ENCODE measurements at places on chromosomes 2 and 18.

- peak; percentile 50 for DNase-seq
Observed at GRCh38 chr18:34867520-34867919, 157.4 kb downstream of the DTNA start.

DNA sequence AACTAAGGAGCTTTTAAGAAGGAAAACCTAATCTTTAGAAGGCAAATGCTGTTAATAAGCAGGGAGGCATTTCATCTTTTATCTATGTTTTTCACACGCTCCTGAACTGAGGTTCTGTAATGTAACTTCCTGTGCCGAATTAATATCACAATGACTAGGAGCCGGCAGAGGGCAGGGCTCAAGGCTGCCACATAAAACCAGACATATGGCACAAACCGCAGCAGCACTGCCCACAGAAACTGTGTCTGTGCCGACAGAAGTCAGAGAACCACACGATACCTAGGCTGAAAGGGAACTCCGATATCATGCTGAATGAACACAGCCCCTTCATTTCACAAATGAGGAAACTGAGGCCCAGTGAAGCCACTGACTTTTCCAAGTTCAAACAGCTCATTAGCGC, 112.1 kb downstream of the EIPR1 start:
- DNase-seq, result no peak

GRCh38 chr2:172552547-172553291, 3.2 kb upstream of the PDK1 start:
- DNase-seq, result no peak

- DNase-seq, result no peak
Observed at GRCh38 chr2:203498161-203498560, 36.9 kb downstream of the RAPH1 start.

- DNase-seq, result no peak
Observed at GRCh38 chr2:28318023-28318422, 74.6 kb upstream of the FOSL2 start.

- DNase-seq, result no peak
Observed at GRCh38 chr2:70717431-70718038, 50.5 kb downstream of the ADD2 start.

GRCh38 chr18:23548275-23548674, 38.0 kb downstream of the NPC1 start:
- DNase-seq, result no peak

DNA sequence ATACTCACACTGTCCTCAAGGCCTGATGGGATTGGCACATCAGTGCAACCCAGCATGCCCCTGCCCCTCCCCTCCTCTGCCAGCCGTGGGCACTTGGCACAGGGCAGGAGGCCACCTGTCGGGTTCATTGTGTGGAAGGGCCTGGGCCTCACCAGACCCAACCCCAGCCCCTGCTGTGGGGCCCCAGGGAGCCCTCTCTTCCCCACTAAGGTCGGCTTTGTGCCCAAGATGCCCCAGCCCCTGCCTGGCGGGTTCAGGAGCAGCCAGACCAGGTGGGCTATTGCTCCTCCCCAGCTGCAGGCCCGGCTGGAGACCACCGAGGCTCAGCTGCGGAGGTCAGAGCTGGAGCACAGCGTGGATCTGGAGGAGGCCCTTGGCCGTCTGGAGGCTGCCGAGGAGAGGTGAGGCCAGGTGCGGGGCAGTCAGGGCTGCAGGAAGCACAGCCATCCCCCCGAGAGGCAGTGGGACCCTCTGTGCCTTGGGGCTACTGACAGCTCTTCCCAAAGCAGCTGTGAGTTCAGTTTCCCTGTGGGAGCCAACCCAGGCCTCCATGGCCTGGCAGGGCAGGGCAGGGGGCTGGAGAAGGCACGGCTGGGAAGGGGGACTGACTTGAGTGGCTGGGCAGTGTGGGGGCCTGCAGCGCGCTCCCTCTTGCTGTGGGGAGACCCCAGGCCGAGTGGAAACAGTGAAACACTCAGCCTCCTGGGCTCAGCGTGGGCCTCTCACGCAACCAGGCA, 16.3 kb downstream of the CROCC2 start:
- no peak for DNase-seq

DNA sequence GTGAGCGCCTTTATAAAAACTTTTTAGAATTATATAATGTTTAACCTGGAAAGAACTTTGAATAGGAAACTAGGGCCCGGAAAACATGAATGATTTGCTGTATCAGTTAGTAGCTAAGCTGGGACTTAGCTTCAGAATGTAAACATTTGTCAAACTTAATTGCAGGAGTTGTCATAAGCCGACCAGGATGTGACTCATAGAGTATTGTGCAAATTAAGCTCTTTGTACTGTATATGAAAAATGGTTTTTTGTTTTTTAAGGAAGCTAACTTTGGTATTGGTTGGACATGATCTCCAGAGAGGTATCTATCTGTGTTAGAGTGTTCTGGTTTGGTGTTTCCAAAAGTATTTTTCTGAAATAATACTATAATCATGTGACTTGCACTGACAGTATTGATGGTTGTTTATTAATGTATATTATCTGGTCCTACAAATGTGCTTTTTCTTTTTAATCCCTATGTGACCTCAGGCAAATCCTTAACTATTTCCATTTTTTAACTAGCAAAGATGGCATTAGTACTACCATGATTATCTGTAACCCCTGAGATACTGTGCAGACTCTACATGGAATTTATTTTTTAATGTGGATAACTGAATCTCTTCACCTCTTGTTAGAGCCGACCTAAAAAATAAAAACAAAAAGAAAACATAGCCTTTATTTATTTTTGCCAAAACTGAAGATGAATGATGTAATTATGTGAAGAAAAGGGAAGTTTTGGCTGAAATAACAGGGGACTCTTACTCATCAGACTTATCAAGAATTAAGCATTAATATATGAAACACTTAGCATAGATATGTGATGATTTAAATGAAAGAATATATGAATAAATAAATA, 11.7 kb downstream of the YIPF4 start:
- DNase-seq, result no peak

- no peak for DNase-seq
Observed at GRCh38 chr2:24175631-24176187, 856 bp downstream of the FAM228A start.

DNA sequence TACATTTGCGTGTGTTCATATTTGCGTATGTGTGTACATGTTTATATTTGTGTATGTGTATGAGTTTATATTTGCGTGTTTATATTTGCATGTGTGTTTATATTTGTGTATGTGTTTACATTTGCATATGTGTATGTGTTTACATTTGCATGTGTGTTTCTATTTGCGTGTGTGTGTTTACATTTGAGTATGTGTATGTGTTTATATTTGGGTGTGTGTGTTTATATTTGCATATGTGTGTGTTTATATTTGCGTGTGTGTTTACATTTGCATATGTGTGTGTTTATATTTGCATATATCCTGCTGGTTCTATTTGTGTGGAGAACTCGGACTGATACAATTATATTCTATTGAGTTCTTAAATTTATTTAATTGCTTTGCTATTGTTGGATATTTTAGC, 115.2 kb upstream of the CTDP1 start:
- DNase-seq, result no peak

DNA sequence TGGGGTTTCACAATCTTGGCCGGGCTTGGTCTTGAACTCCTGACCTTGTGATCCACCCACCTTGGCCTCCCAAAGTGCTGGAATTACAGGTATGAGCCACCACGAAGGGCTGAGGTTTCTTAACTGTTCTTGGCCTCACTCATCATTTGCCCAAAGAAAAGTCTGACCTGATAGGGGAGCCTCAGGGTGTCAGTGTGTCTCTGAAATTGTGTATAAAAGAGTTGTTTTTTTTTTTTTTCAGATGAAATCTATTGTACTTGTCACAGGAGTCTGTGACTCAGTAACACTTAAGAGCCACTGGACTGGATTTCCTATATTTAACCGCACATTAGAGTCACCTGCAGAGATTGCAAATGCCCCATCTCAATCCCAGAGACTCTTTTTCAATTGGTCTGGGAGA, 16.9 kb downstream of the PMAIP1 start:
- DNase-seq, result no peak

- peak; percentile 9 for DNase-seq
Observed at GRCh38 chr2:41199334-41199733, 747.4 kb upstream of the SLC8A1 start.

DNA sequence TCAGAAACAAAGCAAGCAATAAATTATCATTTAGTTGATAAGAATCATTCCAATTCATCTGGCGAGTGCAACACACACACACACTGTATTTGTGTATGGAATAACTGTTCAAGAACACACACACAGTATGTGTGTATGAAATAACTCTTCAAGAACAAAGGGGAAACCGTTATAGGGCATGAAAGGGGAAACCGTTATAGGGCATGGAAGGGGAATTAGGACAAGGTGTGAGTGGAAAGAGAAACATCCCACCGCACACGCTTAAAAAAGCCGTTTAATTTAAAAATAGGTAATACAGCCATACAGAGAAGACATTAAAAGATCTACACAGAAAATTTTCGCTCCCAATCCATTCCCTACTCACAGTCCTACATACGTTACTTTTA, 607 bp upstream of the TSN start:
- DNase-seq, result no peak

- no peak for DNase-seq
Observed at GRCh38 chr18:39186008-39186407, 1620.4 kb upstream of the CELF4 start.

GRCh38 chr18:22278798-22279197, 109.4 kb downstream of the GATA6 start:
- DNase-seq, result no peak

- no peak for DNase-seq
Observed at GRCh38 chr2:42368817-42369531, 8.0 kb upstream of the COX7A2L start.

DNA sequence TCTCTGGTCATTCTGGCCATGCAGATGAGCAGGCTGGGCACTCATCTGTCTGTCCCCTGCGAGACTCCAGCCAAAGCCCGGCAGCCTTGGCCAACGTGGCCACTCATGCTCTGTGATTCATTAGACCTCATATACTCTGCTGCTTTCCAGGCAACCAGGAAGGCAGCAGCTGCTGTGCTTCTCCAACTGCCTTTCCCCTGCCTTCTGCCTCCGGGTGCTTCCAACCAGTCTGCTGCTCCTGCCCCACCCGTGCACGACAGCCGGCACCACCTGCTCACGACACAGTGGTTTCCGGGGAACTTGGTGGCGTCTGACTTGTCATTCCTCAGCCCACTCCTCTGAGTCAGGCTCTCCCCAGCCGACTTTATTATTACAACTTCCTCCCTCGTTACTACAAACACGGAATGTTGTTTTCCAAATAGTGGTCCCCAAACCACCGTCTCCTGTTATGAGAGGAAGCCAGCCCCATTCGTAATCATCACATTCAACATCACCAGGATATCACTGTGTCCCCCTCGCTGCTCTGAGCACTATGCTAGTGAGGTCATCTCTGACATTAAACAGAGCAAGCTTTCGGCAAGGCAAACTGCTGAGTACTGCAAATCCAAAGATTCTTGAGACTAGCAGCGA, 392.4 kb downstream of the ALK start:
- DNase-seq, result no peak

DNA sequence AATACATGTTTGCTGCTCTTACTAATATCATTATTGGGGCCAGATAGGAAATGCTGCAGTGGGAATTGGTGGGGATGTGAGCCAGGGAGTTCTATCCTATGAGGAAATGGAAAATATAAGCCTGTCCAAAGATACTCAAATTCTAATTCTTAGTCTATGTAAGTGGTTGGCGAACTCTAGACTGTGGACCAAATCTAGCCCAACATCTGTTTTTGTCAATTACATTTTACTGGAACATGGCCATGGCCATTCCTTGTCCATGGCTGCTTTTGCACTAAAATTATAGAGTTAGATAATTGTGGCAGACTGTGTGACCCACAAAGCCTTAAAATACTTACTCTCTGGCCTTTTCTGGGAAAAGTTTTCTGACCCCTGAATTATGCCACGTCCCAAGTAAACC, 113.3 kb downstream of the MGAT5 start:
- DNase-seq, result no peak

- no peak for DNase-seq
Observed at GRCh38 chr2:9703085-9703678, 72.4 kb upstream of the YWHAQ start.

GRCh38 chr2:24486636-24487205, 4.3 kb upstream of the NCOA1 start:
- no peak for DNase-seq

- no peak for DNase-seq
Observed at GRCh38 chr2:424306-425171, 136.6 kb upstream of the ALKAL2 start.

DNA sequence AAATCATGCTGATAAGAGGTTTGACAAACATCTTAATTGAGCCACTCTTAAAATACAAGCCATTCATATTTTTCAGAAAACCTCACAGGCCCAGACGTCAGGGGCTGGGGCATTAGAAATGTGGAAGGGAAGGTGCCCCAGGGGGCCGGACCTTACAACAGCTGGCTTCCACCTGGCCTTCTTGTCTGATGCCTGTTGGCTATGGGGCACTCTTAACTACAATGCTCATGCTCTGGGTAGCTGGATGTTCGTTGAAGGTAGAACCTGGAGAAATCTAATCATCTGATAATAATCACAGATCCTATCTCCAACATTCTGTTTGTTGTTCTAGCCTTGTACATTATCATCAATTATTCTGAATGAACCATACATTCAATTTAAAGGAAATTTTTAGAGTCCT, 156.9 kb upstream of the SOX11 start:
- DNase-seq, result no peak

DNA sequence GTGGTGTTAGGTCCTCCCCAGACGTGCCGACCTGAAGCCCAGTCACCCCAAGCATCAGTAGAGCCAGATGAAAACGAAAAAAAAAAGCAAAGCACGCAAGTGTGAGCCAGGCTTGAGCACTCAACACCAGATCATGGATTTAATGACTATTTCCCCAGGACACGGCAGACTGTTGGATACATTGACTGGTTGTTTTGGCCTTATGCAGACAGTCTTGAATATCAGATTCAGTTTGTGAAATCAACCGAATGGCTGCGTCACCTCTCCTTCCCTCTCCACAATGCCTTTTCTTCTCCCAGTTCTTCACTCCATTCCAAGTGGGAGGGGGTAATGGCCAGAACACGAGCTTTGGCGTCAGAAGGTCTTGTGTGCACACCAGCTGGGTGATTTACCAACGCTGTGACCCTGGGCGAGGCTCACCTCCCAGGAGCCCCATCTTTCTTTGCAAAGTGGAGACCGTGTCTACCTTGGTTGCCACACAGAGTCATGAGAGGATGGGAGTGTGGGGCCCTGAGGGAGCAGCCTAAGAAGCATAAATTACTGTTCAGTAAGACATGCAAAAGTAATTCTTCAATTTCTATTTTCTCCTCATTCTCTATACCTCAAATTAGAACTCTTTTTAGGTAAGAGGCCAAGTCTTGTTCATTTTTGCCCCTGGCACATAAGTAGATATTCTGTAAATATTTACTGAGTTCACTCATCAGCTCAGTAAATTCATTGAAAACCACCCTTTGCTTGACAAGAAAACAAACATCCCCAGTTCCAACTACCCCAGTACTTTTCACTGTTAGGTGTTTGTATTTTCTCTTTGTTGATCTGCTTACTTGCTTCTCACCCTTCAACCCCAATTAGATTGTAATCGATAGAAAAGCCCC, 181.1 kb upstream of the COPS8 start:
- peak; percentile 21 for DNase-seq

GRCh38 chr18:505483-506122, 5.1 kb upstream of the COLEC12 start:
- DNase-seq, result no peak

Data from NCI-H1930 (cell line).